ENCODE measurements at places on chromosomes 16 and 17.

GRCh38 chr16:12311309-12311708 lies 334.8 kb downstream of the SNX29 start:
- DNase-seq = no peak

DNA sequence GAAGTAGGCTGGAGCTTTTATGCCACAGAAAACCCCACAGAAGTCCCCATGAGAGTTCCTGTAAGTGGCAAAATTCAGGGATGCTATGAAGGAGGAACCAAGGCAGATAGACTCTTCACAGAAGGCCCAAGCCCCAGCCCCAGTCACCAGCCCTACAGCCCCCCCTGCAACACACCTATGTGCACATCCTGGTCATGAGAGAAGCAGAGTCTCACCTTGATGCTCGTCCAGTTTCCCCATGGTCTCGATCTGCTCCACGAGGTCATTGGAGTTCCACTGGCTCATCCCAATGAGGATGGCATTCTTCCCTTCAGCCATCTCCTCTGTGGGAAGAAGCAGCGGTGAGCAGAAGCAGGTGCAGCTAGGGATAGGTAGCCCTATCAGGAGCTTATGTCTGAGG lies 31.2 kb downstream of the PITPNM3 start:
- DNase-seq = peak; percentile 55

GRCh38 chr17:78356101-78356713 lies 3.7 kb downstream of the SOCS3 start:
- DNase-seq = no peak

DNA sequence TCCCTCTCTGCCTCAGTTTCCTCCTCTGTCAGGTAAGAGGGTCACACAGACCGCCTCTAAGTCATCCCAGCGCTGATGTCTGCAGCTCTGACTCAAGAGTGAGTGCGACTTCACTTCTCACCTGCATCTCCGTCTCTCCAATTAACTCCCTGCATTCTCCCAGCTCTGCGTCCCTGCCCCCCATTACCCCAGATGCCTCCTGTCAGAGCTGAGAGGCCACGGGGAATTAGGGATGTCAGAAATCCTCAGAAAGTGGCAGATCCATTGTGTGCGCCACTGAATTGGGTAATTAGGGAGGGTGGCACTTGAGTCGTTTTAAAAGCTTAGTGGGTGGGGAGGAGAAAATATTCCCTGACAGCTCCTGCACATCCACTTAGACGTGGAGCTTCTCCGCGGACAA lies 885.4 kb upstream of the EEF2KMT start:
- no peak for DNase-seq

DNA sequence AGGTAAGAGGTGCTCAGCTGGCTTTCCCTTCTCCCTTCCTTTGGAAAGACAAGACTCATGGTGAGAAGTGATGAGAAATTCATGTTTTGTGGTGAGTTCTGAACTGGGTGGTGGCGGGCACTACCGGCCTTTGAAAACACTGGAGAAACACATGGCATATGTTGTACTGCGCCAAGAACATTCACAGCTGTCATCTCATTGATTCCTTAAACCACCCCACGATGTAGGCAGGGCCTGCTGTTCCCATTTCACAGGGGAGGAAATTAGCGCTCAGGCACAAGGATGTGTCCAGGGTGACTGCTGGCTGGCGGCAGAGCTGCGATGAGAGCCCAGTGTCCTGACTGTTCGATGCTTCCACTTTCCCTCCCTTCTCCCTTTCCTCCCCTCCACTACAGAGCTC lies 1.6 kb upstream of the DOC2B start:
- DNase-seq = no peak

DNA sequence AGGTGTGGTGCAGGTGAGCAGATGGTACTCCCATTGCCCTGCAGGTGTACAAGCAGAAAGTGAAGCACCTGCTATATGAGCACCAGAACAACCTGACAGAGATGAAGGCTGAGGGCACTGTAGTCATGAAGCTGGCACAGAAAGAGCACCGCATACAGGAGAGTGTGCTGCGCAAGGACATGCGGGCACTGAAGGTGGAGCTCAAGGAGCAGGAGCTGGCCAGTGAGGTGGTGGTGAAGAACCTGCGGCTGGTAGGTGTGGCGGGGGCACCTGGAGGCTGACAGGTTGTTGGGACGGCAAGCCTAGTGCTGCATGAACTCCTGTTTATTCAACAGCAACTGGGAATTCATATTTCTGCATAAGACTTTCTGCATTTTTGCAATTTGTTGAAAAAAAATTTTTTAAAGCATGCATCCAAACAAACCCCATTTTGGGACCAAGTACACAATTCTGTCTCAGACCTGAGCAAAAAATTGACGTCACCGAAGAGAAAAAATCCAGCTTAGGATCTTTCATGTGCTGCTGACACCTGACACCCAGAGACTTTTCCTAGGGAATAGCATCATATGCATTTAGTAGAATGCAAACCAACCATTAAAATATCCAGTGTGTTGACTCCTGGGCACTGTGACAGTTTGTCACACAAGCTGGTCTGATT lies 13.5 kb upstream of the DBNDD1 start:
- no peak for DNase-seq

GRCh38 chr16:30065943-30066760 lies 592 bp downstream of the ALDOA start:
- DNase-seq = no peak

DNA sequence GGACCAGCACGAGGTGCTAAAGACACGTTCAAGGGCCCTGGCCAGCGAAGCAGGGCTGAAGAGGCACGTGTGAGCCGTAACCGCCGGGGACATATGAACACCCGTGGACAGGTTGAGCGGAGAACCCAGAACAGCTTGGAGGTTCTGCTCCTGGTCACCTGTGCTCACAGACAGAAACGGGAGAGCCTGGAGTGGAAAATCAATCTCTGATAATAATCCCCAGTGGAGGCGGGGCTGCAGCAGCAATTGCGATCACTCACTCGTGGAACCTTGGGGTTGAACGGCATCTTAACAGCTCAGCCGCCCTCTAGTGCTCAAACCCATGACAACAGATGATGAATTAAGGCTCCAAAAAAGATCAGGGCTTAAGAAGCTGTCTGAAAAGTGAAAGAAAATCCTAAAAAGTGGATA lies 25.6 kb downstream of the WIPI1 start:
- DNase-seq = no peak

DNA sequence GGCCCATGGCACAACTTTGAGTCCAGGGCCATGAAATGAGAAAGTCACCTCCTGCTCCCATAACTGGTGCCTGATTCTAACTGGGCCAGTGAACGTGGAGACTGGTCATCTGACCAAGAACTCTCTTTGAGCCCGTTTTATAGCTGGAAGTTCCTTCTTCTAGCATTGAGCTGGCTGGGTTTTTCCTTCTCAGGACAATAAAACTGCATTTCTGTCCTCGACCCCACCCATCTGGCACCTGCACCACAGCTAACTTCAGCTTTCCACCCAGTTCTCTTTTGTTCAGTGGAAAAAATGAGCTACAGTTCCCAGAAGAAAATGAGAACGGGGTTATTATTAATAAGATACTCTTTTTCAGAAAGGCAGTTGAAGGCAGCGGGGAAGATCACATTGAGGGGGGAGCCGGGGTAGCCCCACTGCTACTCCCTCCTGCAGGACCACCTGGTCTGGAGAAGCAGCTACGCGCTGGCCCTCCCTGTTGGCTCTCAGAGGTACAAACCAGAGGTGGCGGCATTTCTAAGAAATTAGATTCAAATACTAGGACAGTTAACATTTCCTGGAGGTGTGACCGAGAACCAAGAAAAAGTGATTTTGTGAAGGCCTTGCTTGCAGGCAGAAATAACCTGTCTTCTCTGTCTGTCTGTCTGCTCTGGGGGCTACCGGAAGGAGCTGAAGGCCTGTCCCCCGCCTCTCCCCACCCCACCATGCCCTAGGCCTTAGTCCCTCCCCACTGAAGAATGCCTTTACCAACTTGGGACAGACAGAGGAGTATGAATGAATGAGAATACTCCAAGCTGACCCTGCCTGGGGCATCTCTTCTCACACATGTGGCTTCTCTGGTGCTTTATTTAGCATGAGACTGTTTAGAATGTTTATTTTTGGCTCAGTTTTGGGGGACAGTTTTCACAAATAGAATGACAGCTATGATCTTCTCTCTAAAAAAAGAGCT lies 123.9 kb downstream of the XYLT1 start:
- no peak for DNase-seq

DNA sequence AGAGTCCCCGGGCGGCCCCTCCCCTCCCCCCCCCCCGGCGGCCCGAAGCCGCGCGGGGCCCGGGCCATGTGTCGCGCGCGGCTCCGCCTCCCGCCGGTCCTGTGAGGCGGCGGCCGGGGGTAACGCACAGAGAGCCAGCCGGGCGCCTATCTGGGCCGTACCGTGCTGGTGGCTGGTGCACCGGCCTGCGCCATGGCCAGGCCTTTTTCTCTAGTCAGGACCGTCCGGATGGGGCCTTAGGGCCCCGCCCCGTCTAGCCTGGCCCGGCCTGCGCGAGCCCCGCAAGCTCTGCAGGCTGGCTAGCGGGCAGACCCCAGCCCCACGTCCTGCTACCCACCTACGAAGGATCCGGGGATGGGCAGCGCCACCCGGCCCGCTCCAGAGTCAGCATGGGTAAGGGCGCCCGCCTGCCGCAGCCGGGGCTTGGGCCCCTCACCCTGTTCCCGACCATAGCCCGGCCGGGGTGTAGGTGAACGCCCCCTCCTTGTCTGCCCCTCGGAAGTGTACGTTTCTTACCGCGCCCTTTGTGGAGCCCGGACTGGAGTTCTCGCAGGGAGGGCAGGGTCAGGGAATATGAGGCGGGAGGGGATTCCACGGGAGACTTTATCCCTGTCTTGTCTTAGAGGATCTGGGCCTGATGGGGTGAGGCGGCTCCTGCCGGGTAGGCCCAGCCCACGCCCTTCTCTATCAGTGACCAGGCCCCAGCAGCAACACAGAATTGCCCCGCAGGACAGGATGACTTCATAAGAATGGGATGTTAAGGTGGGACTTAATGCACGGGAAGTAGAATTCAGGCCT lies at the start of gene CENPT:
Gene CENPT (minus strand): TSS at position 630 of the 798 bp plus-strand sequence. CDS start 13,834 bp downstream, outside the sequence.
- no peak for DNase-seq

DNA sequence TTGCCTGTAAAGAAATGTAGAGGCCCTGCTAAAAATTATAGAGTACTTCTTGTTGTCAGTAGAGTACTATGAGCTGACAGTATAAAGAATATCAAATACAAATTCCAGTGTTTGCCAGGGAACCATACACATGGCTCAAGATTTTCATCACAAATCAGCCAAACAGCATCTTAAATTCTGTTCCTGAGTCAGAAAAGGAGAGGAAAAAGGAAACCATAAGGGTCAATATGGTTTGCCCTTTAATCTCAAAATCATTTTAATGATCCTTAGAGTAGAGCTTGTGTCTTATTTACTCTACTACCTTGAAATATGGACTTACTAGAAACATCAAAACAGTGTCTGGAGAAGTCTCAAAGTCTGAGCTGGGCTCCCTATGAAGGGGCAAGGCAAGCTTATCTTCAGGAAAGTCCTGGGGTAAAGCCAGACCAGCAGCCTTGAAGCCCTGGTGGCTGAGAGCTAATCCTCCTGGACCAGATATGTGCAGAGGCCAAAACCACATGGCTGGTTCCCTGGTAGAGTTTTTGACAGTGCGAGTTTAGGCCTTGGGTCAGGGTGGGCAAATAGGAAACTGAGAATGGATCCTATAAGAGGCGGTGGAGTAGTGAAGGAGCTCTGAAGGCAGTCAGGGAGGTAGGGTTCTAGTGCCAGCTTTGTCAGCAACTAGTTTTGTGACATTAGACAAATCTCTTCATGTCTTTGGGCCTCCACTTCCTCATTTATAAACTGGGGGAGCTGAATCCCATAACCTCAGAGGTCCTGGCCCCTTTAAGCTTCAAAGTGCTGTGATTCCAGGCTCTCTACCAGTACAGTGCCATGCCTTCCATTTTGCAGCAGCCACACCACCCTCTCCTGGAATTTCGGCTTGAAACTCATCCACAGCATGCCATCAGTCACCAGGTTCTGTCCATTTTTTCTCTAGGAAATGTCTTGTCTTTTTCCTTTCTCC lies 38.9 kb downstream of the MRTFB start:
- DNase-seq = no peak

GRCh38 chr17:68383443-68384321 lies 73.6 kb downstream of the WIPI1 start:
- DNase-seq = no peak

- DNase-seq = no peak
Observed at GRCh38 chr16:84868829-84869472, 49.2 kb downstream of the CRISPLD2 start.
